ENCODE measurements at places on chromosomes 1 and 21.

DNA sequence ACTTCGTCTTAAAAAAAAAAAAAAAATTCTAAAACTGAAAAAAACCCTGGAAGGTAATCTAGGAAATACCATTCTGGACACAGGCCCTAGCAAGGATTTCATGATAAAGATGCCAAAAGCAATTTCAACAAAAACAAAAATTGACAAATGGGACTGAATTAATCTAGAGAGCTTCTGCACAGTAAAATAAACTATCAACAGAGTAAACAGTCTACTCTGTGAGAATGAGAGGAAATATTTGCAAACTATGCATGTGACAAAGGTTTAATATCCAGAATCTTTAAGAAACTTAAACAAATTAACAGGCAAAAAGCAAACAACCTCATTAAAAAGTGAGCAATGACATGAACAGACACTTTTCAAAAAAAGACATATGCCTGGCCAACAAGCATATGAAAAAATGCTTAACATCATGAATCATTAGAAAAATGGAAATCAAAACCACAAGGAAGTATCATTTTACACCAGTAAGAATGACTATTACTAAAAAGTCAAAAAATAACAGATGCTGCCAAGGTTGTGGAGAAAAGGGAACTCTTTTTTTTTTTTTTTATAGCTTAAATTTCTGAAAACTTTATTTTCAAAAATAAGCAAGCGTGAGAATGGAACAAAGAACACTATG is 29.4 kb upstream of the RNPC3 start:
- DNase-seq, result peak; percentile 64

- peak; percentile 70 for DNase-seq
Measured at GRCh38 chr1:96472471-96472870, 249.1 kb upstream of the PTBP2 start.

DNA sequence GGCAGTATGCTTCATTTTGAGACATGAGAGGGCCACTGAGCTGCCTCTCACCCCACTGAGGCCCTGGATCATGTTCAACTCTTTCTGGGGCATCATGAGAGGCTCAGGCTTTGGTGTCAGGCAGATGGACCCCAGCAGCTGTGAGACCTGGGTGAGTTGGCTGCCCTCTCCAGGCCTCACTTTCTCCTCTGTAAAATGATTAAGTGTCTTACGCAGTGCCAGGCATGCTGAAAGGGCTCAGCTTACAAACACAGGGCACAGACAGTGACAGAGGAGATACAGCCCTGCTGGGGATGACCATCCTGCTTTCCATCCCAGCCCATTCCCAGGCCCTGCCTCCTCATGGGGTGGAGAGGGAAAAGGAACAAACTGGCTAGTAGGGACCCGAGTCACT is 387.4 kb downstream of the MATN1 start:
- no peak for DNase-seq

DNA sequence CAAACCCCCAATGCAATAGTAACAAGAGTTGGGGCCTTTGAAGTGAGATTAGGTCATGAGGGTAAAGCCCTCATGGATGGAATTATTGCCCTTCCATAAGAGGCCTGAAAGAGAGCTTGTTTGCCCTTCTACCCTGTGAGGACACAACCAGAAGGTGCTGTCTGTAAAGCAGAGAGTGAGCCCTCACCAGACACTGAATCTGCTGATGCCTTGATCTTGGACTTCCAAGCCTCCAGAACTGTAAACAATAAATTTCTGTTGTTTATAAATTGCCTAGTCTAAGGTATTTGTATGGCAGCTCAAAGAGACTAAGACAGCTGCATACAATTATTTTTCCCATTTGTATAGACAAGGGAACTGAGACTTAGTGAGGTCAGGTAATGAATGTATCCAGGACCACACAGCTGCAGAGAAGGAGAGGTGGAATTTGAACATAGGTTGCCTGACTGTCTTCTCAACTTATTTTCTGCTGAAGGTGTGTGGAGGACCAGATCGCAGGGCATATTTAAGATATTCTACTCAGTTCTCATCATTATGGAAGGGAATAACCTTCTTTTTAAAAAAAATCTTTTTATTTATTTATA is 18.7 kb downstream of the IL23R start:
- DNase-seq, result no peak

DNA sequence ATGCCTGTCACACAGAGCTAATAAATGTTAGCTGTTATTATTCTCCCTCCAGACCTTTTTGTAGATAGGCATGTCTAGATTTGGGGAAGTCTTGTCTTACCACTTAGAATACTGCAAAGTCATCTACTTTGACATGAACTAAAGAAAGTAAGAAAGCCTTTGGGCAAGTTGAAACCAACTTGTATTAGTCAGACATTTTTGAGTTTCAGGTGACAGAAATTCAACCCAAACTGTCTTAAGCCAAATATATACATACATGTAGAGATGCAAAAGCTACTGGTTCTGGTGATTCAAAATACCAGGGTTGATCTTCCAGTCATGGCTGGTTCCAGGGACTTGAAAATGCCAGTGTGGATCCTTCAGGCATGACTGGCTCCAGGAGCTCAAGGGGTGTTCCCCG is 276.8 kb upstream of the TMEM51 start:
- no peak for DNase-seq

DNA sequence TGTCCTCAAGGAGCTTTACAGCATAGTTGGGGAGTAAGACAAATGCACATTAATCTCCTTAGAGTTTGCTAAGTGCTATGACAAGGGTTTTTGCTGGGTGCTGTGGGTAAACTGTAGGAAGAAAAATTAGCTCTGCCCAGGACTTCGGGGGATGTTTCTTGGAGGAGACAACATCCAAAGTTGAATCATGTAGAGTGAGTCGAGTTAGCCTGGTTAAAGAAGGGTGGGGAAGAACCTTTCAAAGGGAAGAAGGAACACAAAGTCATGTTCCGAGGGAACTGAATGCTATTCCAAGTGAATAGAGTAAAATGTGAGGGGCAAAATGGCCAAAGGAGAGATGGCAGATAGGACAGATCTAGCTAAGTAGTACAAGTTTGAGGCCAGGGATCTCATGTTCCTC is 17.1 kb downstream of the SPRTN start:
- no peak for DNase-seq

DNA sequence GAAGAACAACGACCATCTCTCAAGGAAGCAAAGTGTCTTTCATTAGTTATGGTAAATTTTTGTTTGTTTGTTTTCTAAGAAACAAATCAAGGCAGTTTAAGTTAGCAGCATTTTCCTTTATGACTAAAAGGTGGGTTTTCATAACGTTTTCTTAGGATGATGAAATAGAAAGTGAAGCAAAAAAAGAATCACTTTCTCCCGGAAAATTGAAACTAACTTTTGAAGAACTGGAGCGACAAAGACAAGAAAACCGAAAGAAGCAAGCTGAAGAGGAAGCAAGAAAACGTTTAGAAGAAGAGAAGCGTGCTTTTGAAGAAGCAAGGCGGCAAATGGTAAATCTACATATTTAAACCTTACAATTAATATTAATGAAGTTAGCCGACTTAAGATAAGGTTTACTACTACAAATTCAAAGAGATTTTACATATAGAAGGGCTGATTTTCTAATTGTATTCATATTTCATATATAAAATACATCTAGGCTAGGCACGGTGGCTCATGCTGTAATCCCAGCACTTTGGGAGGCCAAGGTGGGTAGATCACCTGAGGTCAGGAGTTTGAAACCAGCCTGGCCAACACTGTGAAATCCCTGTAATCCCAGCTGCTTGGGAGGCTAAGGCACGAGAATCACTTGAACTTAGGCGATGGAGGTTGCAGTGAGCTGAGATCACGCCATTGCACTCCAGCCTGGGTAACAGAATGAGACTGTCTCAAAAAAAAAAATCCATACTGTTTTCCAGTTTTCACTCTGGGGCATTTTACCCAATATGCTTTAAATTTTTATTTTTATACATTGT is 38.3 kb downstream of the NEXN start:
- no peak for DNase-seq

GRCh38 chr1:10692401-10693021 is 103.9 kb downstream of the CASZ1 start:
- DNase-seq, result peak; percentile 32

DNA sequence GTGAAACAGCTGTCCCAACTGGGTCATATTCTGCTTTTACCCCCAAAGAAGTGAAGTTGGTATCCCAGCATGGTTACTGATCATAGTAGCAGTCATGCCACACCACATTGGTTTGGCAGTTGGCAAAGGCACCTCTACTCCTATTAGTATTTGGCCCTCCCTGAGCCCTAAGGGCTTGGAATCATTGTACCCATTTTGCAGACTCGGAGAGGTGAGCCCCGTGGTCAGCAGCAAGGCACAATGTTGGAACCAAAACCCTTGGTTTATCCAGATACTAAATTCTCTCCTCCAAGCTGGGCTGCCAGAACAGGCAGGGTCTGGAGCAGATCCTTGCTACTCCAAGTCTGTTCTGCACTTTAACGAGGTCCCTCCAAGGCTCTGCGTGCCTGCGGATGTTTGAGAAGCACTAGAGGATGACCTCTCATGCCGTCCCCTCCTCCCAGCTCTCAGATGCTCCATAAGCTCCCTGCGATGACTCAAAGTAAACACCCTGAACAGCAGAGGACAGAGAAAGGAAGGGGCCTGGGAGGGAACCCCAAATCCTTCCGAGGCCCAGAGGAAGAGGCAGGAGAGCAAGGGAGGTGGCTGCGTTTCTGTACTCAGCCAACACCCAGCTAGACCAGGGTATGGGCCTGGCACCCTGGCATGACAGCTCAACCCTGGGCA is 89.3 kb downstream of the PAX7 start:
- no peak for DNase-seq

GRCh38 chr1:64981601-64982533 is 15.5 kb upstream of the JAK1 start:
- DNase-seq, result no peak

All from ELR (cell line).